ENCODE measurements at places on chromosomes 7 and 10. TPM values are rescaled to one million over a fixed set of nuclear protein-coding genes. Genes with fewer than 3 reads are reported as not detected.

Gene HECTD2
- total RNA-seq: 2.2 TPM

Gene LIPA
- total RNA-seq: 35.9 TPM

DNA sequence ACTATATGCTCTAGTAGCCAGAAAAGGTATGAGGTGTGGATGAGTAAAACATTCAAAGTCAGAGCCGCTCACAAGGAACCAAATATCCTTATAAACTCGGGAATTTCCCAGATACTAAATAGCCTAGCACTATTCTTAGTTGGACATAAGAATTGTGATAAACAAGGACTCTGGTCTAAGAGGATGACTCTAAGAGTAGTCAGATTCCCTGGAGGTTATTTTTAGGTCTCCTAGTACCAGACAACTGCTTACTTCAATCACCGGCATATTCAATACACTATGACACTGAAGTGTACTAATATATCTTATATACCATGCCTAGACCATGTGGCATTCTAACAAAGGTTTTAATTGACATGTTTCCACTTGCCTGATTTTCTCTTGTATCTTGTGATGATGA is 56.5 kb downstream of the LMBR1 start:
- no peaks in the 10 kb centered on the region for H3K27me3 ChIP-seq
- H3K4me1 ChIP-seq: peaks cover 4% of the 10 kb centered on the region
- H3K4me3 ChIP-seq: no peak overlapping the region
- peaks cover 14% of the 10 kb centered on the region for H3K36me3 ChIP-seq
- no peak for DNase-seq

GRCh38 chr10:96136810-96137209 is 6.7 kb downstream of the ZNF518A start:
- DNase-seq: no peak
- H3K27me3 ChIP-seq: no peaks in the 10 kb centered on the region
- no peak overlapping the region for H3K4me3 ChIP-seq
- peaks cover 21% of the 10 kb centered on the region for H3K4me1 ChIP-seq

GRCh38 chr7:101705331-101705730 is 76.2 kb upstream of the MYL10 start:
- H3K27ac ChIP-seq: no peak overlapping the region
- no peaks in the 10 kb centered on the region for H3K4me1 ChIP-seq
- peaks cover 4% of the 10 kb centered on the region for H3K27me3 ChIP-seq
- no peaks in the 10 kb centered on the region for H3K36me3 ChIP-seq
- no peak overlapping the region for H3K4me3 ChIP-seq

DNA sequence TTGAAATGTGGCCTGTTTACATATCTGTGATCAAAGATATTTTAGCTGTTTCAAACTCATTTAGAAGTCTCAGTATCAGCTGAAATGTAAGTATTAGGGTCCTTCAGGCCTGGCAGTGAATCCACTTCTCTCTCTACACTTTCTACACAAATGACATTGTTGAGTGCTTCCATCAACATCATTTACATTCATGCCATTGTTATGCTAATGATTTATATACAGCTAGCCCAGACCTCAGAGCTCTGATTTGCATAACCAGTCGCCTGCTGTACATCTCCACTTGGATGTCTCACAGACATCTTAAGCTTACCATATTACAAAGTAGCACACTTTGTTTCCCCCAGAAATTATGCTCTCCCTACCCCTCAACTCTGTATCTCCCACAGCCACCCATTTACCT is 71.6 kb downstream of the GSDME start:
- DNase-seq: no peak
- H3K4me3 ChIP-seq: no peak overlapping the region
- no peaks in the 10 kb centered on the region for H3K27me3 ChIP-seq
- H3K27ac ChIP-seq: no peak overlapping the region
- no peaks in the 10 kb centered on the region for H3K4me1 ChIP-seq
- H3K36me3 ChIP-seq: peaks cover 12% of the 10 kb centered on the region

Gene ELAPOR2
- 2.9 TPM for total RNA-seq

Gene BET1
- 22.0 TPM for total RNA-seq

GRCh38 chr10:10919976-10920375 is 97.7 kb upstream of the CELF2 start:
- no peak for DNase-seq
- H3K4me3 ChIP-seq: no peak overlapping the region
- H3K4me1 ChIP-seq: no peaks in the 10 kb centered on the region
- no peak overlapping the region for H3K27ac ChIP-seq
- H3K36me3 ChIP-seq: no peaks in the 10 kb centered on the region
- peaks cover 8% of the 10 kb centered on the region for H3K27me3 ChIP-seq

GRCh38 chr7:96346293-96346953 is 24.5 kb upstream of the SLC25A13 start:
- DNase-seq: no peak
- H3K27me3 ChIP-seq: peaks cover 3% of the 10 kb centered on the region
- no peak overlapping the region for H3K27ac ChIP-seq
- H3K4me3 ChIP-seq: no peak overlapping the region

- no peak for DNase-seq
- no peak overlapping the region for H3K27ac ChIP-seq
- peaks cover 3% of the 10 kb centered on the region for H3K27me3 ChIP-seq
- H3K4me3 ChIP-seq: no peak overlapping the region
- no peaks in the 10 kb centered on the region for H3K36me3 ChIP-seq
Observed at GRCh38 chr7:43042302-43042701, 70.1 kb upstream of the HECW1 start.

- H3K4me3 ChIP-seq: no peak overlapping the region
- no peak overlapping the region for H3K27ac ChIP-seq
- no peaks in the 10 kb centered on the region for H3K27me3 ChIP-seq
- H3K36me3 ChIP-seq: peaks cover 28% of the 10 kb centered on the region
Observed at GRCh38 chr7:130875265-130875741, 141.3 kb upstream of the KLF14 start.

GRCh38 chr7:87505557-87506245 is 30.2 kb upstream of the ABCB4 start:
- no peak for DNase-seq
- no peak overlapping the region for H3K27ac ChIP-seq
- H3K27me3 ChIP-seq: no peaks in the 10 kb centered on the region
- no peak overlapping the region for H3K4me3 ChIP-seq
- peaks cover 5% of the 10 kb centered on the region for H3K4me1 ChIP-seq
- H3K36me3 ChIP-seq: no peaks in the 10 kb centered on the region

Gene PILRB
- 91.3 TPM for total RNA-seq

- H3K27ac ChIP-seq: no peak overlapping the region
- H3K4me1 ChIP-seq: no peaks in the 10 kb centered on the region
- H3K4me3 ChIP-seq: no peak overlapping the region
- no peak for DNase-seq
Observed at GRCh38 chr7:33627741-33628140, 277.6 kb upstream of the BMPER start.

- H3K27me3 ChIP-seq: no peaks in the 10 kb centered on the region
- no peaks in the 10 kb centered on the region for H3K36me3 ChIP-seq
Observed at GRCh38 chr7:32474008-32474407, 16.2 kb downstream of the LSM5 start.

Gene TMEM26
- total RNA-seq: not detected

Gene OPALIN
- not detected for total RNA-seq

Gene ZNF365
- total RNA-seq: 0.94 TPM

Data from activated naive CD8-positive, alpha-beta T cell treated with anti-CD3 and anti-CD28 coated beads, Interleukin-2, amount 10 ng/mL, durations not matched to agents 7 days and 5 days (primary cell).